ENCODE measurements at places on chromosomes 3 and 15.

DNA sequence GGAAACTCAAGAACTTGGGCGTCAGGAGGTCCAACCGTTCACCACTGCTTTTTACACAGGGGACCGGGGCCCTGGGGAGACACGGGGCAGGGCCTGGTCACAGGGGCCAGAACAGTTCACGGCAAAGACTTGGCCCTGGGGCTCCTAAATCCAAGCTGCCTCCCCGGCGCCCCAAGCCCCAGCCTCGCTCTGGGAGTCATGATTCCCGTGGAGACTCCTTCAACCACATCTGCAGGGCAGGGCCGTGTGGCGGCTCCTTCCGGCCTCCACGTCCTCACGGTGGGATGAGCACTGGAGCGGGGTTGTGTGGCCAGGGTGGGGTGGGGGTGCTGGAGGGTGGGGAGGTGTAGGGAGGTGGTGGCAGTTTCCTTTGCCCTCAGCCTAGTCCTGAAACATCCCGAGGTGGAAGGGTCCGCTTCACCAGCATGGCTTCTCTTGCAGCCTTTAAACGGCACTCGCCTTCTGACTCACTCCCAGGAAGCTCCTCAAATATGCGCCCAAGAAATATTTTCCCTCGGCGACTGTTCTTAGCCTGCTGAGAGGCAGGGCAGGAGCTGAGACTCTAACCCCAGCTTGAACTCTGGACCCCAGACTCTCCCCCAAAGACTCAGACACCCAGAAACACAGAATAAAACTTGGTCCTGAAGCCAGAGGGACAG is 1.8 kb downstream of the MUC4 start:
- DNase-seq: no peak

- DNase-seq: no peak
Measured at GRCh38 chr3:147412261-147412916, 3.2 kb downstream of the ZIC1 start.

DNA sequence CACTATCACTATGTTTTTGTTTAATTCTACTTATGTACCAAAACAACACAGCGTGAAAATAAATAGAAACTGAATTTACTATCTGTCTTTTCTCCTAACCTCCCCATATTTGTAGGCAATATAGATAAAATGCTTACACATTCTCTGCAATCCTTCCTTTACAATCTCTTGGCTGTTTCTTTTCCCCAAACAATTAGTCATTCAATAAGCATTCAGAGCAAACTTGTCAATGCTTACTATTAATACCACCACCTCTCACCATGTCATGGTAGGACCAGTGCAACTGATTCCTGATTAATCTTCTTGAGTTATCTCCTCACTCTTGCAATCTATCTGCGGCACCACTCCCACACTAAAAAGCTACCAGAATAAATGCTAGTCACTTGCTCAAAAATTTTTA is 74.0 kb upstream of the TTBK2 start:
- no peak for DNase-seq

DNA sequence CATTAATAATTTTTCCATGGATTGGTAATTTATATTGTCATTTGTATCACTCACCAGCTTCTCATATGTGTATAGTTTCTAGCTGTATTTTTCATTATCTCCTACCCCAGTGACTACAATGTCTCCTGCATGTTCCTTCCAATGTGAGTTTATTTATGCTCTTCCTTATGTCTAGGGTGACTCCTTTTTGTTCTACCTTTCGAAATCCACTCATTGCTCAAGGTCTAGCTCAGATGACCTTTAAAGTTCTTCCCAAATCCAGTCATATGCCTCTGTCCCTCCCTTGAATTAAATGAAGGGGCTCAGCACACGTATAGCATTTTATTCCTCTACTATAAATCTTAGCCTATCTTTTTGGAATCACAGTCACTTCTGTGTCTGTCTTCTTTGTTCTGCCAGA is 53.0 kb downstream of the TMEM45A start:
- no peak for DNase-seq

All from NCI-H1930 (cell line).